Stimulated activated CD4-positive, alpha-beta T cell treated with anti-CD3 and anti-CD28 coated beads, Interleukin-12 subunit alpha, Interleukin-12 subunit beta, amount 100 ng/mL, for 4 hours (primary cell): ENCODE measurements at places on chromosomes 6 and 20.

DNA sequence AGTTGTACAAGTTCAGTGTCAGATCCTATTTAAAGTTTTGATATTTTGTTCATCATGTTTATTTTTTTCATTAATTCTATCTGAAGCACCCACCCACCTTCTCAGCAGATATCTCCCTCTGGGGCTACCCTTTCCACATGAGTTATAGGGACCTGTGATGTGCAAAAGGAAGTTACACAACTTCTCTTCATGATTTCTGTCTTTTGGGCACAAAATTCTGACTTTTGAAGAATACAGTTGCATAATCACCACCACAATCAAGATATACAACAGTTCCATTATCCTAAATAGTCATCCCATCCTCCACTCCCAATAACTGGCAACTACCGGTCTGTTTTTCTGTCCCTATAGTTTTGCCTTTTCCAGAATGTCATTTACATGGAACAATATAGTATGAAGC, 13.8 kb upstream of the FUCA2 start:
- no peak for DNase-seq

DNA sequence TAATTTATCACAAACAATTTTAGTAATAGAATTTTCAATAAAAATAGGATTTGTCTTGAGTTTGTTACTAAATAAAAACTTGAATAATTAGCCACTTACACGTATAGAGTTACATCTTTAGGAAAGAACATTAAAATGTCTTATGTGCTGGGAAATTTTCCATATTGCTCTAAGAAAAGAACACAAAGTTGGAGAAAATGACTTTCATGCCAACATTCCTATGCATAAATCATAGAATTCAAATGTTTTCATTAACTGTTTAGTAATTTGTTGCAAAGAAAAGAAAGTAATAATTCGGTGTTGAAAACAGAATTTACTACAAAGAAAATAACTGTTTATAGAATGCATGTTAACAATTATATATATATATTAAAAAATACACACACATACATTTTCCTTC, 4.7 kb upstream of the TBC1D32 start:
- no peak for DNase-seq

DNA sequence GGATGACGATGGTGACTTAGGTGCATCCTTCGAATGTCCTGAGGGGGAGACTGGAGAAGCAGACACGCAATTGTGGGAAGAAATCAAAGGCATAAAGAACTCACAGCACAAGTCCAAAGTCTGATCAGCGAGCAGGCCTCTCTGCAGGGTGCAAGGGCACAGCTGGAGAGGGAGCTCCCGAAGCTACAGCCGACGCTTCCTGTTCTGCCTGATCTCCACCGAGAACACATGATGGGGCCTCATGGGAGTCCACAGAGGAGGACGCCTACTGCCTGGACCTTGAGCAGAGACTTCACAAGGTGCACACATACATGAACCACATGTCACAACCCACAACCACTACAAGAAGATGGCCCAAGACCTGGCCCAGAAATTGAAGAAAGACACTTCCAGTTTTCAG, 51.4 kb downstream of the RIN2 start:
- DNase-seq, result no peak

GRCh38 chr6:3449750-3450305, 7.0 kb downstream of the SLC22A23 start:
- DNase-seq, result no peak

- no peak for DNase-seq
Measured at GRCh38 chr6:338815-339262, 46.6 kb downstream of the DUSP22 start.
